Activated T-cell treated with anti-CD3 and anti-CD28 coated beads for 1 hour (primary cell): ENCODE measurements at places on chromosomes 3 and 15.

DNA sequence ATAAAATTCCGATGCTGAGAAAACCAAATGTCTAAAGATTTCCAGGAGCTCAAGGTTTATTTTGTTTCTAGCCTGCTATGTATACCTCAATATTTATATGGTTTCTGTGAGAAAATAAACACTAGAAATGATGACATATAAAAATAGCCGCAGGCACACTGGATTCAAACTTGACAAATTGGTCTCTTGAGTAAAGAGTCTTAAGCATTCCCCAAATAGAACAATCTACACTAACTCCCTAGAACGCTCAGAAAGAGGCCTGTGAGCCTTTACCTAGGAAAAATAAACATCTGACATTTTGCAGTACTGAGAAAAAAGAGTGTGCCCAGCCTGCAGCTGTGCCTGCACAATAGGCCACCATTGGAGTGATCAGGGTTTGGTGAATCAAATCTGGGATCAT, 75.2 kb downstream of the NEK10 start:
- DNase-seq: no peak

DNA sequence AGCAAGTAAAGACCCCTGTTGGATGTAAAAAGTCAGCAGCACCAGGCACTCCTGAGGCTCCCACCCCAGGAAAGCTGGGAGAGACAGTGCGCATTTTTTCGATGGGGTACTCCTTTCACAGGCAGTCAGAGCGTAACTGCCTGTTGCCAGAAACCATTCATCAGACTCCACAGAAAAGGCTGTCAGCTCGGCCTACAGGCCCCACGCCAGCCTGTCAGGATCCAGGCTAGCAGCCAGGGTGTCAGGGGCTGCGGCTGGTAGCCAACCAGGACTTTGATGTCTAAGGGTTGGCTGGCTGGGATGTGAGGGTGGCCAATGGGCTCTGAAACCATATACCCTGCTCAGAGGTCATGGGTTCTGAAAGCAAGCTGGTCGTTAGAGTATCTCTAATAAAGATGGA, 164.5 kb downstream of the WNT5A start:
- no peak for DNase-seq

GRCh38 chr3:122690096-122690495, 9.5 kb downstream of the PARP14 start:
- no peak for DNase-seq

- DNase-seq: no peak
These were observed 3.4 kb upstream of the EOGT start for GRCh38 chr3:69016901-69017300.

- DNase-seq: no peak
These were observed 239.1 kb downstream of the ISL2 start for GRCh38 chr15:76575679-76576078.

GRCh38 chr3:150150633-150151032, 179.9 kb upstream of the PFN2 start:
- DNase-seq: no peak

- DNase-seq: no peak
These were observed 24.5 kb upstream of the TM4SF1 start for GRCh38 chr3:149401926-149402310.

DNA sequence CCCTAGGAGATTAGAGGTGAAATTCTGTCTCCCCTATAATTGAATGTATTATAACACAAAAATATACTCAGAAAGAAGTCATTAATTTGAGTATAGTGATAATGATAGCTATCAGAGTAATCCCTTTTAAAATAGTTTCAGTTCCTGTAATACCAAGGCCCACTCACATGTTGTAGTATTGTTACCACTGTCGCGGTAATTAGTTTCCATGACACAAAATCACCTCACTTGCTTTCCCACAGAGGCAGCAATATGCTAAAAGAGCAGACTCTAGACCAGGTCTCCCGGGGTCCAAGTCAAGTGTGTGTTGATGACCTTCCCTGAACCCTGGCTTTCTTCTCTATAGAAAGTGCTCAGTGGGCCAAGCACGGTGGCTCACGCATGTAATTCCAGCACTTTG, 39.5 kb upstream of the NSMCE3 start:
- DNase-seq: no peak

GRCh38 chr15:60626051-60626450, 147.1 kb upstream of the ICE2 start:
- no peak for DNase-seq

DNA sequence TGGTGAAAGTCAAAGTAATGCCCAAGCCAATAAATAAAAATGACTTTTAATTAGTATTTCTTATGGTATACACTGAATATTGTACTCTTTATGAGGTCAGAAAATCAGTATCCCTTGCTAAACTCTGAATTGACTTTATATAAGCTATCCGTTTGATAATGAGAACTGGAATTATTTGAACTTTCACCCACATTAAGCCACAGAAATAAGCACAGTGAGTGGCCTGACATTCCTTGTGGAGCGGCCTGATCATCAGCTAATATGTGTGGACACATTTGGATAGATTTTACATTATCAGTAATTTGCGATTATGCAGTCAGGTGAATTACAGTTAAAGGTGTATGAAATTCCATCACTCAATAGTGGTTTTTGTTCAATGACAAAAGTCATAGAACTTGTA, 136.0 kb upstream of the CBLB start:
- no peak for DNase-seq

DNA sequence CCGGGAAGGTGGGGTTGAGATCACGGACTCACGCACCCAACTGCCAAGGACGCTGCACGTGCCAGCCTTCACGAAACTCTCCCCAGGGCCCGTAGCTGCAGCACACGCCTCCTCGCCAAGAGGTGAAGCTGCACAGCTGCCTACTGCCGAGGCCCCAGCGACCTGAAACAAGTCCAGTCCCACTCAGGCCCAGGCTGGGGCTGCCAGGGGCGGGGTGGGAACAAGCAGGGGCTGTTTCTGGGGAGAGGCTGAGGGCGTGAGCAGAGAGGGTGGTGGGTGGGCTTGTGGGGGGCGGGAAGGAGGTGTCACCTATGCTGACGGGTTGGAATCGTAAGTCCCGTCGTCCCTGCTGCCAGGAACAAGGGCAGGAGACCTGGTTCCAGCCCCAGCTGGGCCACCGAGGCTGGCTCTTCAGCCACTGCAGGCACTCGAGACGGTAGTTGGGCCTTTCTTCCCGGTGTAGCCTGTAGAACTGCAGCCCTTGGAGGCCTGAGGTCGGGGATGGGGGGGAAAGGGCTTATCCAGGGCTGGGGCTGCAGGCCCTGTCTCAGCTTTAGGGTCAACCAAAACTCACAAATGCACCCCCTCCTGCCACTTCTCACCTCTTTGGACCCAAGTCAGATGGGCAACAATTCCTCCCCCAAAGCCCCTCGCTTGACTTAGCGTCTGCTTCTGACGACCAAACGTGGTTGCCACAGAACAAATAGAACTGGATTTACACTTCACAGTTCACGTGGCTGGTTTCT, 44.4 kb downstream of the MUC20 start:
- DNase-seq: no peak

DNA sequence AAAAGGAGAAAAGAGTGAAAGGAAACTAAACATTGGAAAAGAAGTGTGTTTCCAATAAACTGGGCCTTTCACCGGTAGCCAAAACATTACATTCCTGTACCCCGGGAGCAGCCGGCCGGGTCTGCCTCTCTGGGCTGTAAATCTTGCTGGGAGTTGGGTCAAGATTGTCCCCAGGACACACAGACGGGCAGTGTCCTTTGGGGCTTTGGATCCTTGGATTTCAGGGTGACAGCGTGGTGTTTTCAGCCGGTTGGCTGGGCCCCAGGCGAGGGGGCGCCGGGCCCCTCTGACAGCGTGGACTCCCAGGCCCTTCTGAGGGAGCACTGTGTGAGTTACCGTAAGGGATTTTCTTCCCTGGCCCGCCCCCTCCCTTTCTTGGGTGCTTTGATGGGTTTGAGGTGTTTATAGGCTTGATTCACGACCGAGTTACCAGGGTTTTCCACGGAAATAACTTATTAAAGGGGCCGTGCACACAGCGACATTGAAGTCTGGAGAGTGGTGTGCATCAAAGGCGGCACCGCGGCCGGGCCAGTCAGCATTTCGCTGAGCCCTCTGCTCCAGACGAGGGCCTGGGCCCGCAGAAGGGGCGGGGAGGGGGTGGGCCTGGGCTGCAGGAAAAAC, 27.4 kb downstream of the SMAD6 start:
- DNase-seq: no peak

DNA sequence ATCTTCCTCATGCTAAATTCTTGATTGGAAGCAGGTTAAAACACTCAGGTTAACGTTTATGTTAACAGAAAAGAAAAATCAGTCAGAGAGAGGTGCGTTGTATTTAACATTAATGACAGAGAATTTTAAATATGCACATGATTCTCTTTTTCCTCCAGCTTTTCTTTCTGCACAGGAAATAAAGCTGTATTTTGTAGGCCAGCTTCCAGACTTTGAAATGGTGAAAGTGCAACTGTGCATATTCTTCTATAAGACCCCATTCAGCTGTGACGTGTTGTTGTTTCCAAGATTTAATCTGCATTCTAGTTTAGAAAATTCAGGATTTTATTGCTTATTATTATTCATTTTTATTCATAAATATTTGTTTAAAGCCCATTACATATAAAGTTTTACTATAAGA, 11.8 kb downstream of the MBNL1 start:
- DNase-seq: no peak

DNA sequence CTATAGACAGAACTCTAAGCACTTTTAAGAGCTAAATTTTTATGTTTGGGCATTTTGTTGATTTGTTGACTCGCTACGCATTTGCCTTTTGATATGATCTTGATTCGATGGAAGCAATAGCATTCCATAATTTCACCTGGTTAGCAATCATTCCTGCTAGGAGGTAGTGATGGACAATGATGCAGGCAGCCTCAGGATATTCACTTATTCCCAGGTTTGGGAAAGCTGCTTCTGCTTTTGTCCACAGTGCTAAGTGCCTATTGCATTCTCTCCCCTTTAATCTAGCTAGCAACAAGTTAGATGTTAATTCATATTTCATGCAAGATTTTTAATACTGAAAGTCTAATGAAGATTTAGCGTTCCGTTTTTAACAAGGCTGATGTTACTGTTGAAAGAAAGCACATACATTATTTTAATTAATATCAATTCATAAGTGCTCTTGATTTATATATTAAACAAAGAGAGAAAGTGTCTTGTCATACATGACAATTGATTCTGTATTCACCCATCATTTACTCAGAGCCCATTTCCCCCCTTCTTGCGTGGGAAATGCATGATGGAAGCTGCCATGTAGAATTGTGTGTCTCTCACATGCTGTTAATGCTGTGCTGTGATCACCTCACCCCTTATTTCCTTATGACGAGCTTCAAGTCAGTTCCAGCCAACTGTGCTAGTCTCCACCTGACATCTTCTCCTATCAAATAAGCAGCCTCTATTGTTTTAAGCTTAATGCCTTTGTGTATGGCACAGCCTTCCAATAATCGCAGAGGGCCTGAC, 53.0 kb upstream of the TMCO5A start:
- no peak for DNase-seq

- DNase-seq: no peak
These were observed 52.6 kb upstream of the CCR2 start for GRCh38 chr3:46301122-46301835.

- DNase-seq: no peak
These were observed 108.3 kb downstream of the IQSEC1 start for GRCh38 chr3:12964711-12965612.

DNA sequence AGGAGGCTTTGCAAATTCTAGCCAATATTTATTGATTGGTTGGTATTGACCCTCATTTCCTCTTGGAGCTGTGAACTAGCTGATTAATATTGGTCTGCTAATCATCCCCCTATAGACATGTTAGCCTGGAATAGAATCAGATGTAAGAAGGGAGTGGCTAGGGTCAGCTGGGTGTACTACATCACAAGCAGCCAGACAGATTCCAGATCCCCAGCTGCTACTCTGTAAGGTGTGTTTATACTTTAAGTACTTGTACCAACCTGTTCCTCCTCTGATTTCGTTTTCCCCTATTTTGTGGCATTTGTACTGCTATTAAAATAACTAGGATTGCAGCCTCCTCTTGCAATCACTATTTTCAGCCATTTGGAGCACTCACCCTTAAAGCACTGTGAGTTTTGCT, 49.9 kb downstream of the PARP15 start:
- DNase-seq: no peak

- peak; percentile 12 for DNase-seq
These were observed 125.8 kb upstream of the GALNT15 start for GRCh38 chr3:16048435-16049318.

DNA sequence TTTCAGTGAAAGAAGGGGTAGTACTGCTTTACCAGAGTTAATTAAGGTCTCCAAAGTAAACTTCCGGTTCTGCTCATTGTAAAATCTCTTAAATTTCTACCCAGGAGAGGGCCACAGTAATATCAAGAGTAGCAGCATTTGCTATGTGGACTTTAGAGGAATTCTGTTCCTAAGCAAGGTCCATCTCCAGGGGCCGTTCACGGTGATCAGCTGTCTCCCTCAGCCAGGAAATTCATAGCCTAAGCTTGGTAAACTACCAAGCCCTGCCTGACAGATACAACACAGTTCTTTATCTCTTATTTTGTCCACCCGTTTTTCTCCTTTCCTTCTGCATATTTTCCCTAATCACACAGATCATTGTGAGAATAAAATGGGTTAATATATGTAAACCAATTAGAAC, 2.3 kb downstream of the DUT start:
- no peak for DNase-seq

DNA sequence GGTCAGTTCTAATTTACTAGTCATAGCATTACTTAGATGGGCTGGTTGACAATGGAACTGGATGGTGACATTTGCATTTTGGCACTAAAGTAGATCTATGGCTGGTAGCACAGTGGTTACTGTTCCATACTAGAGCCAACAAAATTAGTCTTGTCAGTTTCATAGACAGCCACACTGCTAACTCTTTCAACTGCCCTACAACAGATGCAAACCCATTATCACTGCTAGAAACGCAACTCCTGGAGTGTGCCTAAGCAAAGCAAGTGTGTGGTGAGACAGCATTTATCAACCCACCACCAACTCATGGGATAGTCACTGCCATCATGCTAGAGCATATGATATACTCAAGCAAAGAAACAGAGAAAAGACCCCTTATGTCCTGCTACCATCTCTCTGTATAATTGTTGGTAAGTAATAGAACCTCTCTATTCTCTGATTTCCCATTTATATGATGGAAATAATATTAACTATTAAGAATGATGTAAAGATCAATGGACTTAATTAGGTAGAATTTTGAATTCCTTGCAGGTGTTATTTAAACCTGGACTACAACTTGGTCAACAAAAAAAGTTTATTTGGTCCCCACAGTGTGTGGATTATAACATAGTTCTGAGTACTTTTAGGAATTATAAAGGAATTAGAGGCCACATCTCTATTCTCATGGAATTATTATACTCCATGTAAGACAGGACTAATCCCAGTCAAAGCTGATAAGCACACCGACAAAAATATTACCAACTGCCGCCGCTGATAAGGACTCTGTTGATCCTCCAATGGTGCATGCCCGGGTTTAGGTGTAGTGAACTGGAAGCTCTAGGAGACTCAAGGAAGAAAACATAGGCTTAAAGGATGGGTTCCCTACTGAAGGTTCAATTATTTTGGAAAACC, 19.9 kb upstream of the ABHD5 start:
- no peak for DNase-seq

- DNase-seq: no peak
These were observed 6.5 kb downstream of the CHRNB4 start for GRCh38 chr15:78634210-78635145.
